Lower leg skin (tissue), 4 donors: ENCODE measurements at places on chromosomes 1 and 21. TPM values are rescaled to one million over a fixed set of nuclear protein-coding genes. Genes with fewer than 3 reads are reported as not detected.

DNA sequence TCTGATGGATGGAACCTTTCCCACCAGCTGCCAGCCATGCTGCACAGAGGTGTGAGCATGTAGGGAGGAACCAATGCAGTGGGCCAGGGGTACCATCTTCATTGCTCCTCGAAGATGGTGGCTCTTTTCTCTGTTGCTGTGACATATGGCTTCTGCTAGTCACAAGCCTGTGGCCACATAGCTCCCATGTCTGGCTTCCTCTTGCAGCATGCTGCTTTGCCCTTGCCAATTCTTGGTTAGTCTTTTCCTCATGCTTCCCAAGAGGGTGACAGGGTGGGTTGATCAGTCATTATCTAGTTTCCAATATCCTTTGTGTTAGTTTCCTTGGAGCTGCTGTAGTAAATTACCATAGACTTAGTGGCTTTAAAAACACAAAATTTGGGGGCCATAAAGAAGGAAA, 123.4 kb downstream of the ETS2 start:
- no peak for DNase-seq

MYCBP gene
- total RNA-seq = 17.5 TPM

ZNF593OS gene
- total RNA-seq = not detected

S100A9 gene
- total RNA-seq = 53.2 TPM

DNA sequence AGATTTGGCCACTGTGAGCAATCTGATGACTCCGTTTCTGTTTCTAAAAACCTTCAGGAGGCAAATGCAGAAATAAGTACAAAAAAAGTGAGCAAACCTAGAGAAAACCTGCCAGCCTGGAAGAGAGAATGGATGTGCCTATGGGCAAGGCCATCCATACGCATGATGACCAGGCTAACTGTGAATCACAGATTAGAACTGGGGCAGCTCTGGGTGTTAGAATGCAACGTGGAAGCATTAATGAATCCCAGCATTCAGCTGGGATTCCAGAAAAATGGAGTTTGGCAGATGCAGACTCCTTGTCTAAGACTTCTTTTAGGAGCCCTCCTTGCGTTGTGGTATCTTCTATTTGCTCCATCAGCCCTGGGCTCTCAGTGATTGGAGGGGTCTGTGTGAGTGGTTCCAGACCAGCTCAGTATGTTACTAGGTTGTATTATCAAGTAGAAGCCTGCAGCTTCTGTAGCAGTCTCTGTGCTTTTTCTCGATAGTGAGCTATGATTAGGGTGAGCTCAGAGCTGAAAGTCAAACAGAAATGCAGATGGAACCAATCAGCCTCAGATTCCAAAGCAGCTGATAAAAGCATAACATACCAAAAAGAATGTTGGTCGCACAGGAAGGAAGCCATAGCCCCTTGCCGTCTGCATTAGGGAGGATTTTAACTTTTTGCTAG, 154.0 kb downstream of the PSMG1 start:
- no peak for DNase-seq

DNA sequence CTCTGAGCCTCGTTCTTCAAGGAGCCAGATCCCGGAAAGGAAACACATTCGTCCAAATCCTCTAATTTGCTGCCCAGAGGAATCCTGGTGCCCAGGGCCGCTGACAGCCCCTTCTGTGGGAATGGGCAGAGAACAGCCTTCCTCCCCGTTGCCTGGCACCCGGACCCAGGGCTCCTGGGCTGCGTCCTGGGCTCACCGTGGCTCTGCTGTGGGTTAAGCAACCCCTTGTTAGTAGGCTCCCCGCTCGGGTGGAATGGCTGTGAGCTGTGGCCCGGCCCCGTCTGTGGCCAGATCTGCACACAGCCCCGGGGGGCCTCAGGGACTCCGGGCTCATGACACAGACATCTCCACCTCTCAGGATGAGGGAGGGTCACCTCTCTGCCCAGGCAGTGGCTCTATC, 122.9 kb upstream of the ARHGEF16 start:
- DNase-seq = no peak

BTBD8 gene
- 5.0 TPM for total RNA-seq

- no peak for DNase-seq
These were observed 19.1 kb downstream of the ARHGAP29 start for GRCh38 chr1:94218332-94218731.

DNA sequence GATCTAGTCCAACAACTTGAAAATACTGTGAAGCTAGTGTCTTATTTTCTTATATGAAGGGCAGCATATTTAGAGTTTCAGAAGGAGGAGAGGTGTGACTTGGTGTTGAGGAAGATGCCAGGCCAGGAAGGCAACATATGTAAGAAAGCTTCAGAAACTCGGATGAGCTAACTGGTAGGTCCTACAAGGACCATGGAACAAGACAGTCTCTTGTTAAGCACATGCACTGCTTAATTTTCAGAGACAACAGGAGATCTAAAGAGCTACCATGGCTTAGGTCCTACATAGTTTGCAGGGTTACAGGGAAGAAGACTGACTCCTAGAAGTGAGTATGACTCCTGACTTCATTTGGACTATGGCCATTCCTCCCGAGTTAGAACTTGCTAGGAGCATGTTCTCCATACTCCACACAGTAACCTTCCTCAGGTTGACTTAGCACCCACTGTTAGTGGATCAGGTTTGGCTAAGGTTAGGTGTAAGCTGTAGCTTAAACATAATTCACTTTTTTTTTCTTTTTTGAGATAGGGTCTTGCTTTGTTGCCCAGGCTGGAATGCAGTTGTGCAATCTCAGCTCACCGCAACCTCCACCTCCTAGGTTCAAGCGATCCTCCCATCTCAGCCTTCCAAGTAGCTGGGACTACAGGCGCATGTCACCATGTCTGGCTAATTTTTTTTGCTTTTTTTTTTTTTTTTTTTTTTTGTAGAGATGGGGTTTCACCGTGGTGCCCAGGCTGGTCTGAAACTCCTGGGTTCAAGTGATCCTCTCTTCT, 31.0 kb downstream of the ANGEL2 start:
- DNase-seq = no peak

DNA sequence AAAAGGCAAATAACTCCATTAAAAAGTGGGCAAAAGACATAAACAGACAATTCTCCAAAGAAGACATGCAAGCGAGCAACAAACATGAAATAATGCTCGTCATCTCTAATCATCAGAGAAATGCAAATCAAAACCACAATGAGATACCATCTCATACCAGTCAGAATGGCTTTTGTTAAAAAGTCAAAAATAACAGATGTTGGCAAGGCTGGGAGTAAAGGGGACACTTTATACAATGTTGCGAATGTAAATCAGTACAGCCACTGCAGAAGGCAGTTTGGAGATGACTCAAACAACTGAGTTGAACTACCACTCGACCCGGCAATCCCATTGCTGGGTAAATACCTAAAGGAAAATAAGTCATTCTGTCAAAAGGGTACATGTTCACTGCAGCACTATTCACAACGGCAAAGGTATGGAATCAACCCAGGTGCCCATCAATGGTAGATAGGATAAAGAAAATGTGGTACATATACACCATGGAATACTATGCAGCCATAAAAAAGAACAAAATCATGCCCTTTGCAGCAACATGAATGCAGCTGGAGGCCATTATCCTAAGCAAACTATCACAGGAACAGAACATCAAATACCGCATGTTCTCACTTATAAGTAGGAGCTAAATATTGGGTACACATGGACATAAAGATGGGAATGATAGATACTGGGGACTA, 25.9 kb downstream of the TSPAN2 start:
- no peak for DNase-seq

PLA2G2A gene
- 6.9 TPM for total RNA-seq
